ENCODE measurements at places on chromosomes 5 and 9.

- DNase-seq, result no peak
Observed at GRCh38 chr5:166074582-166075481, 2216.6 kb upstream of the WWC1 start.

DNA sequence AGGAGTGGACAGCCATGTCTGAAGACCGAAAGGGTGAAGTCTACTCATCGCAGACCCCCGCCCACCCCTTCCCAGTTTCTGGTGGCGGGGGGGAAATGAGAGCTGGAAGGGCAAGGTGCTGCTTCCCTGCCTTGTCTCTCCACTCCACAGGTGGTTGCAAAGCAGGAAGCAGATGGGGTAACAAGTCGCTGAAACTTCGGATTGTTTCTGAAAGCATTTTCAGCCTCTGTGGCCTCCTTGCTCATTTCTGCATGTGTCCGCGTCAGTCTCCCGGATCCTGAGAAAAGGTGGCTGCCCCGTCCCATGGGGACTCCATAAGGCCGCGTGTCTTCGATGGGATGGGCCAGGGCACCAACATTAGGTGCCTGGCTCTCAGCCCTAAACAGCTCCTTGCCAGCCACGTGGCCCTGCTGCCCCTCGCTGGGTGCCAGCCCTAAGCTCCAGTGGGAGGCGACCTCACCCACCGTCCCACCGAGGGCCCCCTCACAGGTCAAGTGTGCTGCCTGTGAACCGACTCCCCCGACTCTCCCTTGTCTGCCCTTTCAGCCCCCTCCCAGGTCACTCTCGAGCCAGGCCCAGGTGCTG, 971 bp downstream of the PHYKPL start:
- no peak for DNase-seq

DNA sequence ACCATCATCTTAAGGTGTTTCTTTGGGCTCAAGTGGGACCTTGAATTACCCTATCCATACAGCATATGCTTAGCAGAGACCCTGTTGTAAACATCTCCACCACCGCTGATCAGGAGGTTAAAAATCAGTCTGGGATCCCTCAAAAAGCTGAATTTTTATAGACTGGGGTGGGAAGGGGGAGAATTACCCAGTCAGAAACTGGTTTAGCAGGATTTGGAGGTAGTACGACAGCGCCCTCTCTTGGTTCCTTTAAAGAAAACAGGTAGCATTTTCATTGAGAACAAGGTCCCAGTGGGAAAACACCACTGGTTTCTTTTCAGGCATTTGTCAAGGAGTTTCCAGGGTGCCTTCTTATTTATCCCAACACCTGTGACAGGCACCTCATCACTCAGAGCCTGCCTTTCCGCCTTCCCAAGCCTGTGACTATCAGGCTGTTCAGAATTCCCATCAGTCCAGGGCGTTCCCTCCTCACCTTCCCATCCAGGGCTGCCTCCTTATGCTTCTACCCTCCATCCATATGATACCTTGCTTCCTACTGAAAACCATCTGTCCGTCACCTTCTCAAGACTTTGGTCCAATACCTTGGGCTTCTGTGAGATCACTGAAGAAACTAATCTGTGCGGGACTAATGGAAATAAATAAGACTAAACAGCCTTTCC, 203.8 kb upstream of the RAI14 start:
- DNase-seq, result no peak

DNA sequence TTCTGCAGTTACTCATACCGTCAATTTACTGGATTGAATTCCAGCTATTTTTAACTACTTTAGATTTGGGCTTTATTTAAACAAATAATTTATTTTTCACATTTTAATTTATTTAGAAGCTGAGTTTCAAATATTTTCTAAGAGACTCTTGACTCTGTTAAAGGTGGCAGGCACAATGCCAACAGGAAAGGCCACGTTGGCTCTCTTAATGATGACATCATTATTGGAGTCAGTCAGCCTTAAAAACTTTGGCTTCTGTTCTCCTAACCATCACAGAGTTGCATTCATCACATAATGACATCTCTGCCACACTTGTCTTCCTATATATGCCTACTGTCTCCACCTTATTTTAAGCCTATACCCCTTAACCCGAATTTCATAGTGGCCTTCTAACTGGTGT, 172.3 kb upstream of the PLPPR1 start:
- DNase-seq, result no peak

DNA sequence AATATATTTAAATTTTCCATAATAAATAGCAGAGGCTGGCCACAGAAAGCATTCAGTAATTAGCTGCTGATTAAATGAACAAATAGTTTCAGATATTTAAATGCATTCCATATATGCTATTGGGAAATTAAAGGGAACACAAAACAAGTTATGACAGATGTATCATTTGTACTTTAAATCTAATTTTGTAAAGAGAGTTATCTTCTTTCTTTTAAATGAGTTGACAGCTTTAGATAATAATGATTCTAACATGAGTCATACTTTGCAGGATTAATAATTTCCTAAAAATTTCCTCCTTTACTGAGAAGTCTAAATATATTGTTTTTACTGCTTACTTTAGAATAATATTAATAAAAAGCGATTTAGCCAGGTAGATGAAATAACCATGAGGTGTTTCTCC, 320.1 kb downstream of the ADAMTS6 start:
- DNase-seq, result no peak

GRCh38 chr9:87517732-87518131, 20.1 kb downstream of the DAPK1 start:
- no peak for DNase-seq

DNA sequence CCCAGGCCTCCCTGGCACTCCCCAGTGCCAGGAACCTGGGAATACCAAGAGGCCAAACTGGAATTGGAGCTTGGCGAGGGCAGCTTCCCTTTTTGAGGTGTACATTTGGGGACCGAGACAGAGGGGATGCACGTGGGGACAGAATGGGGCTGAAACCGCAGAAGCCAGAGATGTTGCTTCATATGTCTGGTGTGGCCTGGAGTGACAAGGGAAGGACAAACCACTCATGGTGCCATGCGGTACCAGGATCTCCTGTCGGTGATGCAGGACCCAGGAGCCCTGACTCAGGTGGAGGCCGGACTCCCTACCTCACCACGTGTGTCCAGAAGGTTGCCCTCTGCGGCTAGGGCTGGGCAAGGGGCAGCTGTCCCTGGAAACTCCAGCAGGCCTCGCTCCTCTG, 4.0 kb upstream of the CSF2 start:
- DNase-seq, result no peak

DNA sequence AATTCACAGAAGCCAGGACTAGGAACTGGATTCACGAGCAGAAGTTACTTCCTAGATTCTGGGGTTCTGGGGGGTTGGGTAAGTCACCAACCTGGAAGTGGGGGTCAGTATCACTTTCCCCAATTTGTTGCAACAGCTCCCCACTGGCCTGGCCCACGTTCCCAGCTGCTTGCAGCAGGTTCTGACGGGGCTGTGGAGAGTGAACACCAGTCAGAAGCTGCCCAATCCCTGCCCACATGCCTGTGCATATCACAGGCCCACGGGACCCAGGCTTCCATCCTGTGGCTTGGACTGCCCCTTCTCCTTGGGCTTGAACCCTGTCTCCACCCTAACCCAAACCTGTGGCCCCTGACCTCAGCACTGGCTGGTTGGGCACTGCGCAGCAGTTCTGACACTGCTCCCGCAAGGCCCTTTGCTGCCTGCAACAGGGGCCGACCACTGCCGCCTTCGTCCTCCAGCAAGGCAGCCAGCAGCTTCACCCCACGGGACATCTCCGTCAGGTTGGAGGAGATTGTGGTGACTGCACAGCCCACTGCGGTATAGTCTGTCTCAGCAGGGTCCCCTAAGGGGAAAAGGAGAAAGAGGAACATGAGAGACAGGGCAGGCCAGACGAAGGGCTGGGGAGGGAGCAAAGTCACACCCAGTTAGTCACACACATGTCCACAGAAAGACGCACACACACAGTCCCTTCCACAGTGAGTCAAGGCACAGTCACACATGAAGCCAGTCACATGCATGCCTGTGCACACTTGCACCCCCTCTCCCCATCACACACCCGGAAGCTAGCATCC, 13.1 kb downstream of the TLN1 start:
- no peak for DNase-seq

DNA sequence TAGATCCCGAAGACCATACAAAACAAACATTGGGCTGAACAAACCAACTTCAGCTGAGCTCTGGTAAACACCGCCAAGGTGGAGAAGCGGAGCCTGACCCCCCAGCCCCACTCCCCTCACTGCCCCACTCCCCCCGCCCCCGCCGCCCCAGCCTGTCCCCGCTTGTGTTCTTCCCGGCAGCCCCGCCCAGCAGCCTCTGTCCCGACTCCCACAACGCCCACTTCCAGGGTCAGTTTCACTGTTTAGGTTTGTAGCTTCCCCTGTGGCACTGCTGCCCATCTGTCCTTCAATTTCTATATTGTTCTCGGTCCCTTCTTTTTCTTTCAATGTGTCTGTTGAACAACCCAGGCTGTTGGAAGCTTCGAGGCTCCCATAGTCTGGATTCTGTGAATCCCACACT, 112.0 kb upstream of the CACNA1B start:
- DNase-seq, result no peak

- no peak for DNase-seq
Observed at GRCh38 chr5:39082995-39083394, 8.8 kb upstream of the RICTOR start.

DNA sequence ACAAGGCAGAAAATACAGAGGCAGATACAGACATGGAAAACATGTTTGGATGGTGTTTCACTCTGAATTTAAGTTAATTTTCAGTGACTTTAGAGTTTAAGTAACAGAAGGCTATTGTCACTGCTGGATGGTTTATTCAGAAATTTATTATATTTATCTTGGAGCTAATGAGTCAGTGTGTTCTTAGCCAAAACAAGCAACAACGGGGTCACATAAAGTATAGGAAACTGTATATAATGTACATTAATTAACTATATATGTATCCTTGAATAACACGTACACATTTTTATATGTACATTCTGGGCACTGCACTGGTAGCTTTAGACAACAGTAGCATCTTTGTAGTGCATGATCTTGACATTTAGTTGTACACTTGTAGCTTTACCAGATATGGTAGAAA, 30.7 kb downstream of the CYLC2 start:
- DNase-seq, result no peak

DNA sequence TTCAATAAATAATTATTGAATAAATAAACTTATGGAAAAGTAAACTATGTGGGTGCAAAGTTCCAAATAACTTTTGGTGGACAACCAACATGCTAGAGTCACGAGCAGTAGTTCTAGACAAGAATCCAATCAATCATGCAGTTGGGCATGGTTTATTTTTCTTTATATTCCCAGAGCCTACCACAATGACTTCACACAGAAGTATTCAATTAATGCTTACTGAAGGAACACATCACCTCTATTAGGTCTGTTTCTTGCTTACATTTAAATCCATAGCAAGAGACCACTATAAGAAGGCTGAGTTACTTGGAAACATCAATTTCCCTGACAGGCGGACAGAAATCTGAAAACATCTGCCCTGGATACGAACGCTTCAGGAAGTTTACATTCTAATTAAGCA, 214.2 kb downstream of the TMEM232 start:
- no peak for DNase-seq

DNA sequence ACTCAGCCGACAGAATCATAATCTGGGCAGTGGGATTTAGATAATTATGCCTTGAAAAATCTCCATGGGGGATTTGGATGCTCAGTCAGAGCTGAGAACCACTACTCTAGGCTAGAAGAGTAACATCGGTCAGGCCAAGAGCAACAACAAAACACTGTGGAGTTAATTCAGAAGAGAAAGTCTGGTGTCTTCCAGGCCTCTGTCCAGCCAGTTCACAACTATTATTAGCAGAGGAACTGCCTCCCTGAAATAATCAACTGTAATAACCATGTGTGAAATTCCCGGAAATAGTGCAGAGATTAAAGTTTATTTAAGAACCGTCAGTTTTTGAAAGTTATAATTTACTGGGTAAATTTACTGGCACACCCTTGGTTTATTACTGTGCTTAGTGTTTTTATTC, 8.2 kb upstream of the MARCHF3 start:
- no peak for DNase-seq

DNA sequence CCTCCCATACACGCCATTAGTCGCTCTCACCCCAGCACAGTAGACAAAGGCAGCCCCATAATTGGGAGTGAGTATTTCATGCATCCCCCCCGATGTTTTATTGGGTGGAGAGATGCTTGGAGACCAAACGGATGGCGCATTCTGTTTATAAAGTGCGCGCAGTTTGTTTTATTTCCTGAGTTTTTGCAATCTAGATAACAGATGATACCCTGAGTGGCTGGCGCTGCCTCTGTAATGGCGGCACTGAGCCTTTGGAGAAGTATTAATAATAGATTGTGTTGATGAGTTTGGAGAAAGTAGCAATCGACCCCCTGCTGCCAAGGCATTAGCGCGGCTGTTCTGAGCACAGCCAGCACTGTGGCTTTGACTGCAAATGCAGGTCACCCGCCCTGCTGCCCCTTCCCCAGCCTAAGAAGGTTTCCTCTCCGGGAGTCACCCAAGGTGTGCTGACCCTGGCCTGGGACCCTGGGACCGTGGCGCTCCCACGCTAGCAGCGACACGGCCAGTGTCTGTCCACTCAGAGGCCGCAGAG, 74.3 kb downstream of the LMX1B start:
- no peak for DNase-seq

GRCh38 chr5:119452060-119452372, 281 bp upstream of the HSD17B4 start:
- no peak for DNase-seq

DNA sequence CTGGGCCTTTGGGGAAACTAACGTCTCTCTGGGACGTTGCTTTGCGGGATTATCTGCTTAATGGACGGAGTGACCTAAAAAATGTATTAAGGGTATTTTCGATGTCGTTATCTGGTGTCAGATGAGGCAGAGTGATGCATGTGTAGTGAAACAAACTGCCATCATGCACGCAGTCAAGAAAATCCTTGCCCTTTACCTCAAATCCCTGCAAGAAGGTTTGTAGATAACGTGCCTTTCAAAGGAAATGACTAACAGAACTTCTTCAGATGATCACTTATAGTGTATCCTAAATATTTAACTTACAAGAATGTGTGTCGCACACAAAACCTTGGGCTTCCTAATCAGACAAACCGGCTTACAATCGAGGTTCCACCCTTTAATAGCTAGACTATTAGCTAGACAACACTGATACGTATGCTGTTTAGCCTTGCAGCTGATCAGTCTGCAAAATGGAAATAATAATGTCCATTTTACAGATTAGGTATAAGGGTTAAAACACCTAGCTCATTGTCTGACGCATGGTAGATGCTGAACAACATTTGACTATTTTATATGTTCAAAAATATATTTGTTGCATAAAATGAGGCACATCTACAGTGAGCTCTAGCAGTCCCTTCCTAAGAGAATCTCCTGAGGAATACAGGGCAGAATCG, 541 bp upstream of the TBCA start:
- DNase-seq, result no peak

Measured in NCI-H510A (cell line).